ENCODE measurements at places on chromosomes 4 and X. TPM values are rescaled to one million over a fixed set of nuclear protein-coding genes. Genes with fewer than 3 reads are reported as not detected.

- no peak overlapping the region for H3K27ac ChIP-seq
- no peak overlapping the region for H3K4me3 ChIP-seq
- no peaks in the 10 kb centered on the region for H3K36me3 ChIP-seq
- H3K27me3 ChIP-seq = peaks cover 5% of the 10 kb centered on the region
- no peak for DNase-seq
- no peaks in the 10 kb centered on the region for H3K4me1 ChIP-seq
These were observed 11.5 kb upstream of the GATB start for GRCh38 chr4:151772274-151772673.

DNA sequence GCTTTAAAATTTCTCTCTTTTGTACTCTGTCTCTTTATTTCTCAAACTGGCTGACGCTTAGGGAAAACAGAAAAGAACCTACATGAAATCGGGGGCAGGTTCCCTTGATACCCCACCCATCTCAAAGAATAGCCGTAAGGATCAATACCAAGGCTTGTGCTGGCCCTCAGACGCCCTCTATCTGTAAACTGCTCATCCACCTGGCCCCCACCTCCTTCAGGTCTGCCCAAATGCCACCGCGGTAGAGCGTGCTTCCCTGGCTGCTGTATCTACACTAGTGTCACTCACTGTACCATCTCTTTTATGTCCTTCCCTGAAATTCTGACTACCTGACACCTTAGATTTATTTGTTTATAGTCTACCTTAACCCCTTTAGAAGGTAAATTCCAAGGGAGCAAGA is 62.8 kb downstream of the SMIM20 start:
- no peak overlapping the region for H3K27ac ChIP-seq
- H3K4me1 ChIP-seq = no peaks in the 10 kb centered on the region
- H3K4me3 ChIP-seq = no peak overlapping the region
- no peak for DNase-seq
- no peaks in the 10 kb centered on the region for H3K36me3 ChIP-seq
- no peaks in the 10 kb centered on the region for H3K27me3 ChIP-seq

- no peak overlapping the region for H3K4me3 ChIP-seq
- no peaks in the 10 kb centered on the region for H3K27me3 ChIP-seq
- DNase-seq = no peak
- H3K4me1 ChIP-seq = peaks cover 9% of the 10 kb centered on the region
- H3K36me3 ChIP-seq = no peaks in the 10 kb centered on the region
These were observed 294.5 kb upstream of the CLNK start for GRCh38 chr4:10979032-10979431.

DNA sequence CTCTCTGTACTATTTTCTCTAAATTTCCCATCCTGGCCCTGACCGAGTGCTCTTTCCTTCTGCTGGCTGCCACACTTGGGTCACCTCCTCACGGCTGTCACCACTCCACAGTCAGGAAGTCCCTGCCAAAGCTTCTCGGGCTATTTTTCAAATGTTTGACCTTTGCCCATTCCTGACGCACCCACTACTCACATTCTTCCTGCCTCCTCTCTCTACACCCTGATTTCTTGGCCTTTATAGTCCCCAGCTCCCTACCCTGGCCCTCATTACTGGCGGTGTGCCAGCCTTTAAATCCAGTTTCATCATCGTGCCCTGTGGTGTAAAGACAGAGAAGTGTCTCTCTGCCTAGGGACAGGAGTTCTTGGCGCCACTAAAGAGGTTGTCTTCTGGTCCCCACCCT is 46.4 kb upstream of the GATB start:
- no peaks in the 10 kb centered on the region for H3K4me1 ChIP-seq
- H3K4me3 ChIP-seq = no peak overlapping the region
- H3K36me3 ChIP-seq = no peaks in the 10 kb centered on the region
- DNase-seq = no peak
- H3K27ac ChIP-seq = no peak overlapping the region

GRCh38 chrX:134626434-134626833 is 31.8 kb downstream of the PLAC1 start:
- H3K36me3 ChIP-seq = no peaks in the 10 kb centered on the region
- no peak overlapping the region for H3K27ac ChIP-seq
- DNase-seq = no peak
- no peaks in the 10 kb centered on the region for H3K27me3 ChIP-seq

- H3K4me3 ChIP-seq = no peak overlapping the region
- H3K27ac ChIP-seq = no peak overlapping the region
- H3K4me1 ChIP-seq = no peaks in the 10 kb centered on the region
- H3K36me3 ChIP-seq = no peaks in the 10 kb centered on the region
- no peak for DNase-seq
- no peaks in the 10 kb centered on the region for H3K27me3 ChIP-seq
These were observed 157.9 kb downstream of the AMELX start for GRCh38 chrX:11451151-11451550.

- no peaks in the 10 kb centered on the region for H3K36me3 ChIP-seq
- H3K27me3 ChIP-seq = no peaks in the 10 kb centered on the region
- DNase-seq = no peak
- H3K4me1 ChIP-seq = no peaks in the 10 kb centered on the region
These were observed 52.7 kb downstream of the AMER1 start for GRCh38 chrX:64152857-64153256.

DNA sequence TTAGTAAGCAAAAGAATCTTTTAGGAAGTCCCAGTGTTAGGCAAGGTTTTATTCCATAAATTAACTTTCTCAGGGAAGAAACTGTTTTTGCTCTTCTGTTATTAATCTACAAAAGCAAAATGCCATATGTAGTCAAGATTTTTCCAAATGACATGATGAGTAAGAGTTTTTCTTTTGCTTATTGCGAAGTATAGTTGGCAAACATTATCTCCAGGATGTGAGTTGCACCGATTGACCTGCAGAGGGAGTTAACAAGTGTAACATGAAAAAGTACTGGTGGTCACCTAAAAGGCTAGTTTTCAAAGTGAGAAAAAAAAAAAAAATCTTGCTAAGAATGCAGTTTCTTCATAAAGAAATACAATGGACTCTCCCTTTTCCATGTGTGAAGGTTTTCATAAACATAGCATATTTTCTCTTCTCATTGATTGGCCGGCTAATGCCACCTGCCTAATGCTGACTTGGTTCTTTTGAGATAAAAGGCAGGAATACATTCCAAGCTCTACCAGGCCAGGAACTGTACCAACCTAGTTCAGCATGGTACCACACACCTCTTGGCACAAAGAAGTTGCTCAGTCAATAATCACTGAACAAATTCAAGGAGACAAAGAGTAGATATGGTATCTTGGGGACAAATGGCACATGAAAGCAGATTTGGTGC is 100.2 kb downstream of the LNX1 start:
- H3K4me3 ChIP-seq = no peak overlapping the region
- H3K4me1 ChIP-seq = no peaks in the 10 kb centered on the region
- DNase-seq = no peak

DNA sequence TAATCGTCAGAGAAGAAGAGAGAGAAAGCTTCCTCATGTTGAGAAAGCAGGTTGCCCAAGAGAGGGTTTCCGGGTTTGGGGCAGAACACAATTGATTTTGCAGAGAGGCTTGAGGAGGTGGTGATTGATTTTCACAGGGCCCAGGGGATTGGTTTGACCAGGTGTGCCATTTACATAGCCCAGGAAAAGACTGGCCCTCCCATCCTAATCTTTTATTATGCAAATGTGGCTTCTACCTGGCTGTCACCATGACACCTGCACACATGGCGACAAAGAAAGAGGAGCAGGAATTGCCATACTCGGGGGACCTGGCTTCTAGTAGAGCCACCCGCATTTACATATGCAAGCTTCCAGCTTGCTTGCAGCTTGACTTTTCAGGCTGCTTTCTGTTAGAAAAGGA is 405.3 kb downstream of the PPP4R3C start:
- no peak overlapping the region for H3K27ac ChIP-seq
- H3K4me1 ChIP-seq = no peaks in the 10 kb centered on the region
- no peaks in the 10 kb centered on the region for H3K27me3 ChIP-seq
- no peaks in the 10 kb centered on the region for H3K36me3 ChIP-seq
- DNase-seq = no peak
- no peak overlapping the region for H3K4me3 ChIP-seq

GRCh38 chr4:13892739-13893105 is 265.2 kb upstream of the BOD1L1 start:
- H3K4me1 ChIP-seq = no peaks in the 10 kb centered on the region
- no peak for DNase-seq
- H3K36me3 ChIP-seq = no peaks in the 10 kb centered on the region
- no peaks in the 10 kb centered on the region for H3K27me3 ChIP-seq

- no peaks in the 10 kb centered on the region for H3K4me1 ChIP-seq
- DNase-seq = no peak
- H3K27me3 ChIP-seq = no peaks in the 10 kb centered on the region
- no peaks in the 10 kb centered on the region for H3K36me3 ChIP-seq
- H3K4me3 ChIP-seq = no peak overlapping the region
- H3K27ac ChIP-seq = no peak overlapping the region
These were observed 94.0 kb downstream of the COL4A6 start for GRCh38 chrX:108344216-108344615.

GRCh38 chr4:15366721-15367120 is 61.1 kb upstream of the C1QTNF7 start:
- H3K4me3 ChIP-seq = no peak overlapping the region
- no peaks in the 10 kb centered on the region for H3K27me3 ChIP-seq
- no peaks in the 10 kb centered on the region for H3K4me1 ChIP-seq

- no peaks in the 10 kb centered on the region for H3K27me3 ChIP-seq
- no peaks in the 10 kb centered on the region for H3K4me1 ChIP-seq
- no peak overlapping the region for H3K27ac ChIP-seq
- H3K36me3 ChIP-seq = no peaks in the 10 kb centered on the region
- H3K4me3 ChIP-seq = no peak overlapping the region
These were observed 58.8 kb upstream of the LHFPL1 start for GRCh38 chrX:112738347-112739033.

GRCh38 chr4:182225257-182225852 is 17.8 kb upstream of the TENM3 start:
- no peaks in the 10 kb centered on the region for H3K4me1 ChIP-seq
- no peak for DNase-seq
- no peak overlapping the region for H3K4me3 ChIP-seq
- no peaks in the 10 kb centered on the region for H3K27me3 ChIP-seq
- H3K27ac ChIP-seq = no peak overlapping the region
- H3K36me3 ChIP-seq = no peaks in the 10 kb centered on the region

GRCh38 chrX:115419069-115419468 is 129.6 kb downstream of the LUZP4 start:
- H3K27me3 ChIP-seq = no peaks in the 10 kb centered on the region
- H3K27ac ChIP-seq = no peak overlapping the region
- no peaks in the 10 kb centered on the region for H3K4me1 ChIP-seq
- H3K4me3 ChIP-seq = no peak overlapping the region
- no peak for DNase-seq

Gene DCAF8L2
- total RNA-seq = not detected

Gene SHROOM4
- total RNA-seq = not detected

Gene IBSP
- total RNA-seq = not detected

Gene FAM53A
- total RNA-seq = 0.89 TPM

Gene CXorf51B
- total RNA-seq = not detected
